ENCODE measurements at places on chromosomes 4 and X.

- DNase-seq: no peak
These were observed 288.6 kb upstream of the LDB2 start for GRCh38 chr4:17187003-17187402.

- DNase-seq: no peak
These were observed 240.1 kb downstream of the OPHN1 start for GRCh38 chrX:68193234-68193633.

DNA sequence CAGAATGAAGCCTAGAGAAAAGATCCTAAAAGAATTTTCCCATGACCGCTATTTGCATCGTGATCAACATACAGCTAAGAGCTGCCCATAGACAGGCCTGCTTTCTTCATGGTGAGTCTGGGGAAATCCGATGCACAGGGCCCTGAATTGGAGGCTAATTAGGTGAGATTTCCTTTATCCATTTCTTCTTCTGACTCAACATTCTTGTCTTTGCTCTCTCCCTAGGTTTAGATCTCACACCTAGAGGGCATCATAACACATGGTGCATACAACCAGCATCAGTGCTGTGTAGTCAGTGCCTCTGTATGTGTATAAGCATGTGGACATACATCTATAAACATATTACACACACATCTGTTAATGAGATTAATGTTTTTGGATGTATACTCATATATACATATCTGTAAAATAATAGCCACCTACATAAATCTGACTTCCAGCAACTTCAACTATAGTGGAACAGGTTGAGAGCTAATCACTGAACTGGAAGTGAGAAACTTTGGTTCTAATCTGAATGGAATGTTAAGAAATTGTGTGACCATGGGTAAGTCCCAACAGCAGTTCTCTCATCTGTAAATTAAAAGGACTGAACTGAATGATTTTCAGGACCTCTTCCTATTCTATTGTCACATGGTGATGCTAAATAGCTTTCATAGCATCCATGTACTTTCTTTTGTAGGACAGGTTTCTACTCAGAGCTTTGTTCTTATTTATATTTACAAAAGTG is 17.5 kb downstream of the GATB start:
- no peak for DNase-seq

GRCh38 chr4:128553686-128554515 is 255.6 kb upstream of the JADE1 start:
- no peak for DNase-seq

- DNase-seq: no peak
These were observed 31.9 kb upstream of the ASMTL start for GRCh38 chrX:1484638-1485019.

GRCh38 chr4:141347684-141348083 is 127.0 kb downstream of the ZNF330 start:
- DNase-seq: no peak

GRCh38 chrX:8813036-8813435 is 11.9 kb upstream of the FAM9A start:
- DNase-seq: no peak

All from stimulated activated CD4-positive, alpha-beta T cell treated with anti-CD3 and anti-CD28 coated beads, Interleukin-1b, Interleukin-23, amount 100 ng/mL, for 1 hour (primary cell).